ENCODE measurements at places on chromosomes 6 and 20. TPM values are rescaled to one million over a fixed set of nuclear protein-coding genes. Genes with fewer than 3 reads are reported as not detected.

The KCNG1 gene
- total RNA-seq = 4.4 TPM

The ID4 gene
- 8.3 TPM for total RNA-seq

- DNase-seq = no peak
- no peak overlapping the region for H3K4me3 ChIP-seq
- no peaks in the 10 kb centered on the region for H3K4me1 ChIP-seq
- H3K36me3 ChIP-seq = no peaks in the 10 kb centered on the region
- no peak overlapping the region for H3K27ac ChIP-seq
Observed at GRCh38 chr20:14342918-14343317, 5.5 kb upstream of the FLRT3 start.

DNA sequence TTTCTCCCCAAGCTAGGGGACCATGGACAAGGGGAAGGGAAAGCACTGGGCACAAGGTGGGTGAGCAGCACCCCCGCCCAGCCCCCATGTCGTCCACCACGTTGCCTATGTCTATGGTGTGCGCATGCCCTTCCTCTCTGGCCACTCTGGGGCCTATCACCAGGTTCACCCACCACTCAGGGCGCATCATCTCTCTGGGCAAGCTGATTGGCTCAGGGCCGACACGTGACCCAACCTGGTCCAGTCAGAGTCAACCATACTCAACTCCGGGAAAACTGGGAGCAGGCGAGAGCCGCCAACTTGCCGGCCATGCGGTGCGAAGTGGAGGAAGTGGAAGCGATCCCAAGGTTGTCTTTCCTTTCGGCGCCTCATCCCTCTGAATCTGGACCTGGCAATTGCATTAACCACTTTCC, 25.9 kb downstream of the ACSS1 start:
- H3K4me3 ChIP-seq = no peak overlapping the region
- no peaks in the 10 kb centered on the region for H3K36me3 ChIP-seq
- no peak overlapping the region for H3K27ac ChIP-seq
- peaks cover 6% of the 10 kb centered on the region for H3K27me3 ChIP-seq

- DNase-seq = no peak
- no peak overlapping the region for H3K4me3 ChIP-seq
- no peaks in the 10 kb centered on the region for H3K27me3 ChIP-seq
- no peak overlapping the region for H3K27ac ChIP-seq
Observed at GRCh38 chr6:27448456-27448855, 24.4 kb downstream of the ZNF184 start.

DNA sequence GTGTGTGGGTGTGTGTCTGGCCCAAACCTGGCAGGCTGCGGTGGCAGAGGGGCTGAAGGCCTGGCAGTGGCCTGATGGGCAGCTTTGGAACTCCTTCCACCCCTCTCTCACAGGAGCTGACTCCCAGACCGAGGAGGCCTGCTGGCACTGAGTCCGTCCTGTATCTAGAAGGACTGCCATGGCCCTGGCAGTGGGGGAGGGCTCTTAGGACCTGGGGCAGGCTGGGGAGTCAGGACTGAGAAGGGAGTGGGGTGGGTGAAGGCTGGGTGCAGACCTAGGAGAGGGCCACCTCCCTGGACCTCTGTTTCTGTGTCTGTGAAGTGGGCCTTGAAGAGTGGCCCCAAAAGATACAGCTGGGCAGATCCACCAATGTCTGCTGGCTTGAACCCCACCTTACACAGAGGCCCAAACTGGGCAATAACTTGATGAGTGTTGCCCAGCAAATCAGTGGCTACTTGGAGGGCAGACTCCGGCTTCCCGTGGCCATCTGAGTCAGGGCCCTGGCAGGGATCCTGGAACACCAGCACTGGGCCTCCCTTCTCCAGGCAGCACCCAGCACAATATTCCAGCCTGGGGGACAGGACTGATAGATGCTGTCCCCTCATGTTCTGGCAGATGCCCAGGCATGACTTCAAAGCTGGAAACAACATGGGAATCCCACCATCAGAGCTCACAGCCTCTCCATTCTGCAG, 46.7 kb upstream of the BLCAP start:
- no peak overlapping the region for H3K27ac ChIP-seq
- H3K27me3 ChIP-seq = peaks cover 38% of the 10 kb centered on the region
- peak; percentile 9 for DNase-seq
- H3K4me3 ChIP-seq = no peak overlapping the region
- H3K36me3 ChIP-seq = no peaks in the 10 kb centered on the region
- no peaks in the 10 kb centered on the region for H3K4me1 ChIP-seq

- DNase-seq = no peak
- no peak overlapping the region for H3K27ac ChIP-seq
- peaks cover 17% of the 10 kb centered on the region for H3K36me3 ChIP-seq
- no peaks in the 10 kb centered on the region for H3K4me1 ChIP-seq
Observed at GRCh38 chr6:110116258-110116657, 63.2 kb downstream of the WASF1 start.

- H3K36me3 ChIP-seq = no peaks in the 10 kb centered on the region
- peaks cover 8% of the 10 kb centered on the region for H3K4me1 ChIP-seq
- no peak for DNase-seq
Observed at GRCh38 chr6:105510746-105511145, 107.9 kb upstream of the PREP start.

DNA sequence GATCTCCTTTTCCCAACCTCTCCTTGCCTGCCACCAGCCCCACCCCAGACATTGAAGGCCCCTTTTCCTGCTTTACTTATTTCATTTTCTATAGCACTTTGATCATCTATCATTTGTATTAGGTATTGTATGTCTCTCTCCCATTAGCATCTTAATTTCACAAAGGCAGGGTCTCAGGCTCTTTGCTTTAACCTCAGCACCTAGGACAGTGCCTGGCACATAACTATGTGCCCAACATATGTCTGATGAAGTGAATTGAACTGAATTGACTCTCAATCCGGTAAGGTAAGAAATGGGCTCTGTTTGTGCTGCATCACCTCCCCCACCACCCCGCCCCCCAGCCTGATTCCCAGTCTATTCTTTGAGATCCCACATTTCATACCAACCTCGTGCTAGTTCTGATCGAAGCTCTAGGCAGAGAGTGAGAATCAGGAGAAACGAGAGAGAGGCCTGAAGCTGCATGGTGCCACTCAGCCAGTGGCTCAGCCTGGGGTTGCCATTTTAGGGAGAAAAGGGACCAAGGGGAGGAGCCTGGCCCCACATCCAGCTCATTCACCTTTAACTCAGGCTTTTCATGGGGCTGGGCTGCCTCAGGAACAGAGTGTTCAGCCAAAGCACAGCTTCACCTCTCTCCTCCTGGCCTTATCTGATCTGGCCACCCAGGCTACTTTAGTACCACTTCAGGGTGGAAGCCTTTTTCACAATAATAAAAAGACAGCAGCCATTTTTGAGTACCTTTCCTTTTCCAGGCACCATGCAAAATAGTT, at the start of gene SPINT3:
TSS of gene SPINT3 (minus strand) at position 476 of the 767 bp plus-strand sequence. CDS start at position 462, 14 bp downstream.
- H3K27ac ChIP-seq = no peak within 1 kb of the TSS
- H3K4me3 ChIP-seq = no peak within 1 kb of the TSS
- DNase-seq = no peak
- no peaks in the 10 kb centered on the region for H3K4me1 ChIP-seq
- H3K27me3 ChIP-seq = peaks cover 3% of the 10 kb centered on the region

DNA sequence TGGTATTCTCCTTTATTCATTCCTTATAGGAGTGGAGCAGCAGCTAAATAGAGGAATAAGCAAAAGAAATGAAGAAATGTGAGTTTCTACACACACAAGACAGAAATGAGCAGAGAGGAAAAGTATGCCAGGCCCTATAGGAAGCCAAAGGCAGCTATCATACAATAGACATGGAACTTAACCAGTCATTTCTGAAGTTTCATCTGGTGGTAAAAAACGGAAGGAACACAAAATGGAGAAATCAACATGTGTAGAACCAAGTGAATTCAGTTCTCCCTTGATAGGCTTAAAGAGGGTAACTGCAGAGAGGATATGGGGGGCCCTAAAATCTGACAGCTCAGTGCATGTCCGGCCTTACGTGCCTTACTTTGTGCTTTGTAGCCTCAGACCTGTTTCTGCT, 44.6 kb downstream of the TSBP1 start:
- H3K27ac ChIP-seq = no peak overlapping the region
- no peaks in the 10 kb centered on the region for H3K4me1 ChIP-seq
- DNase-seq = no peak
- peaks cover 6% of the 10 kb centered on the region for H3K27me3 ChIP-seq

DNA sequence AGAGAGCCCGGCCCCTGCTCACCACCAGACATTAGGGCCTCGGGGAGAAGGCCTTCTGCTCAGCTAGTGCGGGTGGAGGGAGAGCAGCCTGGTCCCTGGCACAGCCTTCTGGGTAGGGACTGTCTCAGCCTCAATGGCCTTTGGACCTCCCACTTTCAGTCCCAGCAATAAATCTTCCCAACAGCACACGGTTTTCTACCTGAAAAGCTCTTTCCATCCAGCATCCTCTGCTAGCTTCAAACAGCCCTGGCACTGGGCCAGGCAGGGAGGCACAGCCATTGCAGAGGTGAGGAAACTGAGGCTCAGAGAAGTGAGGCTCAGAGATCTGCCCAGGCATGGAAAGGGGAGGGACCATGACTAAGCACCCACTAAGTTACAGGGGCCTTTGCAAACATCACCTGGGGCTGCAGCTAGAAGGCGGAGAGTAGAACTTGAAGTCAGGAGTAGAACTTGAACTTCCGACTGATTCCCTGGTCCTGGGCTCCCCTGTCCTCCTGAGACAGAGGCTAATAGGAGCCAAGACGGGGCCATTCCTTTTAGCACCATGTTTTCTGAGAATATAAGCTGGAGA, 43.9 kb upstream of the NOL4L start:
- DNase-seq = no peak
- peaks cover 5% of the 10 kb centered on the region for H3K4me1 ChIP-seq
- H3K27me3 ChIP-seq = peaks cover 27% of the 10 kb centered on the region
- no peak overlapping the region for H3K4me3 ChIP-seq
- no peak overlapping the region for H3K27ac ChIP-seq

GRCh38 chr6:130929036-130929678, 102.0 kb downstream of the SMLR1 start:
- no peaks in the 10 kb centered on the region for H3K27me3 ChIP-seq
- H3K4me3 ChIP-seq = peak overlapping the region; percentile 72
- H3K4me1 ChIP-seq = peaks cover 25% of the 10 kb centered on the region
- peak overlapping the region; percentile 36 for H3K27ac ChIP-seq
- 0 out of 2 replicates have a peak, but pooled peaks cover 4% of the 10 kb centered on the region for H3K36me3 ChIP-seq
- DNase-seq = peak; percentile 37

GRCh38 chr20:18857640-18858039, 44.1 kb downstream of the SCP2D1 start:
- DNase-seq = no peak
- H3K27ac ChIP-seq = no peak overlapping the region
- H3K27me3 ChIP-seq = no peaks in the 10 kb centered on the region
- H3K4me1 ChIP-seq = no peaks in the 10 kb centered on the region

DNA sequence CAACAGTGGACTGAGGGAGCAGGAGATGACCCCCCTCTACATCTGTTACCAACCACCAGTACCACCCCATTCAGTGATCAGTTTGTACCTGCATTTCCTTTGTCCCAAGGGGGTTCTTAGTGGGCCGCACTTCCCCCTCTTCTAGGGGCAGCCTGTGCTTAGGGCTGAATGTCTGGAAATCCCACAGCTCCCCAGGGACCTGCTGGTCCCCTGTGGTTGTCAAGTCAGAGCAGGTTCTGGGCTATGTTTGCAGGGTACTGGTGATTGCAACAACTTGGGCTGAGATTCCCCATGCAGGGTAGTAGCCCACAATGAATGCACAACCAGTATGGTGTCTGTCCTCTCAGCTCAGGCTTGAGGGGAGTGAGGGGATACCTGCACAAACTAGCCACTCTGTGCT, 39.7 kb upstream of the COL10A1 start:
- H3K4me1 ChIP-seq = peaks cover 14% of the 10 kb centered on the region
- H3K36me3 ChIP-seq = peaks cover 33% of the 10 kb centered on the region
- no peaks in the 10 kb centered on the region for H3K27me3 ChIP-seq

DNA sequence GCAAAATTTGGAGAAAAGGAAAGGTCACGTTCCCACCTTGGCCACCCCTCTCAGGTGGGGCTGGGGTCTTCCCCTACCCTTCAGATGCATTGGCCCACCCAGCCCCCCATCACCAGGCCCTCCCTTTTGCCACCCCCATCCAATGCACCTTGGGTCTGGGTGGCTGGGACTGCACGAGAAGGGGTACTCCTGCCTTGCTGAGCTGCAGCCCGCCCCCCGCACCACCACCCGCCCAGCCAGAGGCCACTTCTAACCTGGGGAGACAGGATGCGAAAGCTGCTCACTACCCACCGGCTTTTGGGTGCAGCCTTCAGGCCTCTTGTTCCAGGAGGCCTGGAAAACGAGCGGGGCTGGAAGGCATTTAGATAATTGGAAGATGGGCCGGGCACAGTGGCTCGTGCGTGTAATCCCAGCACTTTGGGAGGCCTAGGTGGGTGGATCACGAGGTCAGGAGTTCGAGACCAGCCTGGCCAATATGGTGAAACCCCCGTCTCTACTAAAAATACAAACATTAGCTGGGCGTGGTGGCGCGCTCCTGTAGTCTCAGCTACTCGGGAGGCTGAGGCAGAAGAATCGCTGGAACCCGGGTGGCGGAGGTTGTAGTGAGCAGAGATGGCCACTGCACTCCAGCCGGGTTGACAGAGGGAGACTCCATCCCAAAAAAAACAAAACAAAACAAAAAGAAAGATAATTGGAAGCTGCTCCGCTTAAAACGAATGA, 1.2 kb upstream of the CDC25B start:
- no peak for DNase-seq
- H3K27me3 ChIP-seq = peaks cover 4% of the 10 kb centered on the region
- H3K36me3 ChIP-seq = peaks cover 21% of the 10 kb centered on the region
- peak overlapping the region; percentile 97 for H3K27ac ChIP-seq

DNA sequence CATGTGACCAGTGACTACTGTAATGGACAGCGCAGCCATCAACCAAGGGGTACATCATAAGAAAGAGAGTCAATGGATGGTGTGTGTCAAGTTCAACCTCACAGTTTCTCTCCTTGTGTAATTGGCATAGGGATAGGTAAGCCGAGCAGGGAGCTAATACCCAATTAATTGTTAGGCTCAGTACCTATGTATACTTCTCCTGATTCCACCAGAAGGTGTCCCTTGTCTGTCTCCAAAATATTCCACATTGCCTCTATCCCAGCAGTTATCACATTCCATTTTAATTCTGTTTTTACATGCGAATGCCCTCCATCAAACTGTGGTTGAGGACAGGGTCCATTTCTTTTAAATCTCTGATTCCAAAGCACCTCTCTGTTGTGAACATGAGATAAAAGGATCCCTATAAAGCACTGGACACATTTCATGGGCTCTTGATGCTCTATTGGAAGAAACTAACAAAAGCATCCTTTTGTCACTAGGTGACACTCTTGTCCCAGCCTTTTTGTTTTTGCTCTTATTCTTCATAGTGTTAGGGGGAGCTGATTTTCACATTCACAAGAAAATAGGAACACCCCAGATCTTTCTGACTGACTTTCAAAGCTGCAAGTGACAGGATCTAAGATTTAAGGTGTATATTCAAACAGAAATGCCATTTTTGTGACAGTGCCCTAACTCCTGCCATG, 38.9 kb downstream of the FBXO9 start:
- H3K4me1 ChIP-seq = peaks cover 36% of the 10 kb centered on the region
- H3K4me3 ChIP-seq = no peak overlapping the region
- H3K27me3 ChIP-seq = no peaks in the 10 kb centered on the region
- peak; percentile 25 for DNase-seq

DNA sequence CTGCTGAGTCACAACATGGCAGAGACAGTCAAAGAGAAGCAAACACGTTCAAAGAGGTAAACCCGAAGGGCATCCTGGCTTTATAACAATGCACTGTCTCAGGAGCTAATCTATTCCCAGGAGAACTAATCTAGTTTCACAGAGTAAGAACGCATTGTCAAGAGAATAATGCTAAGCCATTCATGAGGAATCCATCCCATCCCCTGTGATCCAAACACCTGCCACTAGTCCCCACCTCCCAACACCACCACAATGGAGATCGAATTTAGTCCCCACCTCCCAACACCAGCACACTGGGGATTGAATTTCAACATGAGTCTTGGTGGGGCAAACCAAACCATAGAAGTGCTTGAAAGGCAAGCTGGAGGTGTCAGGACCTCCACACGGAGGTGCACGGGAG, 231.5 kb upstream of the ID4 start:
- H3K36me3 ChIP-seq = no peaks in the 10 kb centered on the region
- H3K4me1 ChIP-seq = no peaks in the 10 kb centered on the region
- H3K4me3 ChIP-seq = no peak overlapping the region
- no peak overlapping the region for H3K27ac ChIP-seq
- no peak for DNase-seq

All from HFFc6 (cell line).